Effector CD4-positive, alpha-beta T cell (primary cell): ENCODE measurements at places on chromosomes 4 and X.

DNA sequence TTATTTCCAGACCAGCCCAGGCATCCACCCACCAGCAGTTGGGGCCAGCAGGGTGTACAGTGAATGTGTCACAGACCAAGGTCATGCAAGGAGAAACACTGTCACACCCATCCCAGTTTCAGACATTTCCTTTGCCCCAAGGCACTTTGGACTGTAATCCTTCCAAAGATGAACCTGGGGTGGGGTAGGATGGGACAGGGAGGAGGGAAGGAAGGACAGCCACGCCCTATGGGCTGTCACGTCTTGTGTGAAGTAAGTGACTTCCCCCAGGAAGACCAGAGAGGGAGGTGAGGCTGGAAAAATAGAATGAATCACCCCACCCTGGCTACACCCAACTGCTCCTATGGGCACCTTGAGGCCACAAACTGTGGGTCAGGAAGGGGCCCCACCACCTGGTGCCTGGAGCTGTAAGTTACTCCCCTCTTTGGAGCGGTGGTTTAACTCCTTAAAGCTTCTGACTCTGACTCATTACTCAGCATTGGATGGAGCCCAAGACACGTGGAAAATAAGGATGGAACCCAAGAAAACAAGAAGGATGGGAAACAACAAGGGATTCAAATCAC is 349.9 kb upstream of the KLF3 start:
- no peak for DNase-seq

GRCh38 chr4:23153076-23153475 is 460.3 kb downstream of the GBA3 start:
- DNase-seq, result no peak

DNA sequence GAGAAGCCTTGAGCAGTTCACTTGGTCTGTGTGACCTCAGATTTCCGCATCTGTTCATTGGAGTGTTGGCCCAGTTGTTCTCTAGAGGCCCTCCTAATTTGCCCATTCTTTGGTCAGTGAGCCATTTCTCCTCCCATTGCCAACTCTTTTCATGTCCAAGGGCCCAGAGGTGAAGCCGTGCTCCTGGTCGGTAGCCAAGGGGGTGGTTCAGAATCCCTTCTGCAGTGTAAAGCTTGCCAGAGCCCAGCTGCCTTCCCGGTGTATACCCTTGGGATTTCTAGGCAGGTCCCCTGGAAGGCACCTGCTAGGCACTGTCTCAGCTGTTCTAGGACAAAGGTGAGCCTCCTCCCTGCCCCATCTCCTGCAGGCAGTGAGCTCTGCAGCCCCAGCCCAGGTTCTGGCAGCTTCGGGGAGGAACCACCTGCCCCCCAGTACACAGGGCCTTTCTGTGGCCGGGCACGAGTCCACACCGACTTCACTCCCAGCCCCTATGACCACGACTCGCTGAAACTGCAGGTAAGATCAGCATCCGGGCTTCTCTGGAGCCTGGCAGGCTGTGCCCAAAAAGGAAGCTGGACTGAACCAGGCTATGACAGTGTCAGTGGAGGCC is 12.3 kb downstream of the SASH3 start:
- DNase-seq, result no peak

- no peak for DNase-seq
Observed at GRCh38 chrX:111348429-111348828, 63.6 kb downstream of the DCX start.

- no peak for DNase-seq
Observed at GRCh38 chr4:133720001-133720400, 481.6 kb downstream of the PABPC4L start.

GRCh38 chr4:26178854-26179253 is 142.0 kb upstream of the RBPJ start:
- DNase-seq, result no peak

- no peak for DNase-seq
Observed at GRCh38 chrX:117539090-117539418, 577.6 kb downstream of the KLHL13 start.

DNA sequence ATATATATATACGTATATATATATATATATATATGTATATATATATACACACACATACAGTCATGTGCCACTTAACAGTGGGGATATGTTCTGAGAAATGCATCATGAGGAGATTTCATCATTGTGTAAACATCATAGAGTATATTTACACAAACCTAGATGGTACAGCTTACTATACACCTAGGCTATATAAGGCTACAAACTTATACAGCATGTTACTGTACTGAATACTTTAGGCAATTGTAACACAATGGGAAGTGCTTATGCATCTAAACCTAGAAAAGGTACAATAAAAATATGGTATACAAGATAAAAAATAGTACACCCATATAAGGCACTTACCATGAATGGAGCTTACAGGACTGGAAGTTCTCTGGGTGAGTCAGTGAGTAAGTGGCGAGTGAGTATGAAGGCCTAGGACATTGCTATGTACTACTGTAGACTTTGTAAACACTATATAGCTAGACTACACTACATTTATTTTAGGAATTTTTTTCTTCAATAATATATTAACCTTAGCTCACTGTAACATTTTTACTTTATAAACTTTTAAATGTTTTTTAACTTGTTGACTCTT is 13.2 kb upstream of the CCSER1 start:
- no peak for DNase-seq

- no peak for DNase-seq
Observed at GRCh38 chrX:64976673-64977040, 407 bp upstream of the ZC4H2 start.

- peak; percentile 29 for DNase-seq
Observed at GRCh38 chrX:123833387-123833786, 26.5 kb upstream of the XIAP start.

DNA sequence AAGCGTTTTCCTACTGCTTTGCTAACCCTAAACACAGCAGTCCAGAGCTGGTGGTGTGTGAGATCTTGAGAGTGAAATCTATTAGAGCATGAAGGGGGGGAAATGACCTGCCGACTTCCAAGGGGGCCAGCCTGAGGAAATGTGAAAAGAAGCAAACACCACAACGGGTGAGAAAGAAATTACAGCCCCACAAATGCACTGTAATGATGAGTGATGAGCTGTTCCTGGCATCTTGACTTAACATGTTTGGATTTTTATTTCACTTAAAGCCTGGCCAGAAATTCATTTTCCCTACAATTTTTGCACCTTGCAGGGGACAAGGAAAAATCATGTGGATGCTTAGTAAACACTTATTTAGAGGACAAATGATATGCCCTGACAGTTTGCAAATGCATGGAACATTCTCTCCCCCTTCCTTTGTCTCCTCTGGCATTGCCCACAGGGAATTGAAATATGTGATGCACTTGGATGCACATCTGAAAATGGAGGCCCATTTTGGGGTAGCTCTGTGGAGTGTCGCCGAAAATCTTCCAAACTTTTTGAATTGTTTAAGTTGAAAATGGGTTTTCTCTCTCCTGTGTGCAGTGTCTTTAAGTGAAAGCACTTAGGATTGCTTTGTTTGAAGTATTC is 84.3 kb upstream of the TMEM150C start:
- DNase-seq, result no peak

DNA sequence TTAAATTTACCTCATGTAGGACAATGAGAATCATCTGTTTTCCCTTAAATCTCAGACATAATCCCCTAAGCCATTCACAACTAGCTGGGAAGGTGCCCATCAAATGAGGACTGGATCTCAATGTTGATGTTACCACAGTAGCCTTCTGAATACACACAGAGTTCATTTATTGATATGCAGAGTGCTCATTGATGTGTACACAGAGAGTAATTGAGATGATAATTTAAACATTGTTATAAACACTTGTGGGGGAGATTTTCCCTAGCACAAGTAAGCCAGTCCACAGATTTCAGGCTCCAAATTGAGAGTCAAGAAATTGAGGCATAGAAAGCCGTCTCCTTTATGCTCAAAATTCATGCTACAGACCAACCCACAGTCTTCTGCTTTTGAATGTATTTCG is 273.4 kb upstream of the TRPC5 start:
- DNase-seq, result no peak

DNA sequence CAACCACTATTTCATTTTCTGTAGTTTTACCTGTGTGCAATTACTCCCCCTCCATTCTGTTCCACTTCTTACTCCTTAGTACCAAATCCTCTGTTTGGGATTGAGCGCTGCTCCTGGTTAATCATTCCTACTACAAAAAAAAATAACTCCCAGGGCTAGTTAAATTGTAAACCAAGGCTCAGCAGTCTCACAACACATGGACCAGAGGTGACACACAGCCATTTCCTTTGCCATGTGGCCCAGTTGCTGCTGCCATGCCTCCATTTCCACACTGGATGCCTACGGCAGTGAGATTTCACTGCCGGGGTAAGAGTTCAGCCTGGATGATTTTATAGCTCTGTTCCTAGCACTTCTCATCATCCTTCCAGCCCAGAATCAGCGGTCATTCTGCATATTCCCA is 107.2 kb downstream of the AKAP4 start:
- DNase-seq, result no peak

GRCh38 chr4:174217273-174218126 is 66.0 kb downstream of the FBXO8 start:
- DNase-seq, result no peak

GRCh38 chr4:41318839-41319530 is 62.3 kb downstream of the UCHL1 start:
- DNase-seq, result no peak

DNA sequence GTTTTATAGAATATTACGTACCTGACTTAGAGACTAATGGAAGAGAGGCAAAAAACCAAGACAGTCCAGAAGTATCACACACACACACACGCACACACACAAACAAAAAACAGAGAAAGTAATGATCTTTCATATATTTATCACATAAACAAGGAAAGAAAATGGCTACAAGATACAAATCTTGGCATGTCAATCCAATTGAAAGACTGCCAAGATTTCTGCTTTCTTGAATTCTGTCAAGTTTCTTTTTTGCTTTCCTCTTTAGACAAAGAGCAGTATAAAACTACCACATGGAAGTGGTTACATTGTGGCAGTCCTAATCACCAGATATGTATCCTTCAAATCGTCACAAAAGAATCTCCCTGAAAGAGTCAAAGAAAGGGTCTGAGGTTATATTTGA is 2097.4 kb upstream of the AGA start:
- DNase-seq, result no peak

DNA sequence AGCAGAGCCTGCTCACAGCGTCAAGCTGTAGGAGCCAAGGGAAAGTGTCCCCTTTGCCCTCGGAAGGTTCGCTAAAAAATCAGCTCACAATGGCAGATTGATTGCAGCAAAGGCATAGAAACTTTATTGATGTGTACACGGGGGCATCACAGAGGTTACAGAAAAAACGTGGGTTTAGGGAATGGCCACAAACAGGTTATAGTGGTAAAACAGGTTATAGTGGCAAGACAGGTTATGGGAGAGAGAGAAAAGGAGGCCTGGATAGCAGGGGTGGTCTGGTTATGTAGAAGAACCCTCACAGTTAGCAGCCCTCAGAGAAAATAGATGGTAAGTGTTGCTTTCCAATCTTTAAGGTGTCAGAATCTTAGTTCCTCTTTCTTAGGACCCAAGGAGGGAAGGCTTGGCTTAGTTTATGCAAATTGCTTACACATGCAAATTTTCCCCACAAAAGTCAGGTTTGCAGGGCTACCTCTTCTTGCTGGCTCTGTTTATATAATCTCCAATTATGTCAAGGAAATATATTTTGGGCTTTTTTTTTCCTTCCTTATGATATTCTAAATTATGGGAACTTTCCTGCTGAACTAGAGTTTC is 113.7 kb downstream of the BMP15 start:
- no peak for DNase-seq

GRCh38 chrX:20513185-20513584 is 246.5 kb upstream of the RPS6KA3 start:
- no peak for DNase-seq

DNA sequence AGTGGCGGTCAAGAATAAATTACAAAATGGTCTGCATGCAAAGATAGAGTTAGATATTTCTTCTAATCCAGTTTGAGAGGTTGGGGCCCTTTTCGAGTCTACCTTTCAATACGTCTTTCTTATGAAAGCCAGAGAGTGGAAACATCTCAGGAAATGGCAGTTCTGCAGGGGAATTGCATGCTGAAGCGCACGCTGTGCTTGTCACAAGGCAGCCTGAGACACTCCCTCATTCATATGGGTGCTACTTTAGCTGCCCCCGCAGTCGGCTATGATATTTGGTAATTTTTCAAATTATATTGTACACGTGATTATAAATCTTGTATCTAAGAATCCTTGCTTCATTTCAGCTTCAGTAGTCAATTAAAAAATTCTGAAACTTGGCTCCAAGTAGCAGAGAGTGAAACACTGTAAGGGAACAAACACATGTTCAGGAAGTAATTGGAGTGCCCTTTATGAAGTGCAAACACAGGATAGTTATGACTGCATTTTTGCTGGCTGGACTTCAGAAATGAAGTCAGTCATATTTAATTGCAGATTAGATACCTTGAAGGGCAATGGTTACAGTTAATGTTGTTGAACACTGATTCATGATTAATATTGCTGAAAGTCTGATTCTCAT is 145.5 kb upstream of the NAP1L5 start:
- DNase-seq, result no peak

- no peak for DNase-seq
Observed at GRCh38 chr4:124188595-124188994, 523.9 kb downstream of the ANKRD50 start.

DNA sequence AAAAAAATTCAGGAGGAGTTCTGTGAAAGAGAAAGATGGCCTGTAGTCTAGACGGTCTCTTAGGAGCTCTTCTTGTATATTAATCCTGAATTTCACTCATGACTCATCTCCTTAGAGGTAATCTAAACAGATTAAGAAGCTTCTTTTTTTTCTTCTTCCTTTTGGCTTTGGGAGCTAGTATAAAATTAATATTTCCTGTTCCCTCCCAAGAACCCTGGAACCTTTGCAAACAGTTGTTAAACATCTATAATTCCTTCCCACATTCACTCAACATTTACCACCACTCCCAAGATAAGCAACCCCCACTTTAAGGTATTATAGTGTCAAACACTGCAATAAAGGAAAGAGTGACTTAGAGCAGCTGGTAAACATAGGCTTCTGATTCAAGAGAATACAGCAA is 146.4 kb upstream of the EDNRA start:
- no peak for DNase-seq

- no peak for DNase-seq
Observed at GRCh38 chr4:143183513-143184216, 1.1 kb upstream of the USP38 start.

GRCh38 chr4:45484740-45485139 is 639.1 kb downstream of the GABRG1 start:
- DNase-seq, result no peak

DNA sequence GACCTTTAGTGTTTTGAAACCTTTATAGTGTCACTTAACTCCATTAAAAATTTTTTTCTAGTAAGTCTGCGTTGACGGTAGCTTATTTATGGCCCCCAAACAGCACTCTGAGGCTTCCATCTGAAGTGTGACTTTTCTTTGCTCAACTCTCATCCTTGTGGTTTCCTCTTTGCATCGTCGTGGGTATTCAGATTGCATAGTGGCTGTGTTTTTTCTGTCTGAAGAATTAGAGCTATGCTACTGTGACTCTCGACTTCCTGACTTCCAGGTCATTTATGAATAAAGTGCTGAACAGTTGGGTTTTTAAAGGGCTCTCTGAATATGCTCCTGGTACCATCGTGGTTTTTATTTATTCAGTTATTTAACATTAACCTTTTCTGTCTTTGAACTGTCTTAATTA is 44.9 kb downstream of the JADE1 start:
- DNase-seq, result no peak
